Fibroblast of the aortic adventitia (primary cell): ENCODE measurements at places on chromosomes 4 and X. TPM values are rescaled to one million over a fixed set of nuclear protein-coding genes. Genes with fewer than 3 reads are reported as not detected.

DNA sequence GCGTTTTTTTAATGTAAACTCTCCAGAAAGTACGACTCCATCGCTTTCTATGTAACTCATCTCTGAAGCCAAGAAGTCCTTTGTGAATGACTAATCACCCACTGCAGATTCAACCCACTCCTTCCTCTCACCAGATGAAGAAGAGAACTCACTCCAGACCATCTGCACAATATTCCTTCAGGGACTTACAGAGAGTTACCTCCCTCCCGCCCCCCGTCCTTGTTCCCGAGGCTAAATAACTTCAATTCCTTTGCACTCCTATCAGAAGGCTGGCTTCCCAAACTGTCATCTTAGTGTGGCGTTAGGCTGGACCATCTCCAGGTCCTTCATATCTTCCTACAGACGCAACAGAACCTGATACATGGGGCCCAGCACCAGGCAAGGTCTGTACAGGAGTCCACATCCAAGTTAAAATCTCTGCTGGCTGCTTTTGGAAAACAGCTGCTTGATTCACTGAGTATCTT, 82.4 kb downstream of the AFAP1 start:
- DNase-seq: peak; percentile 99

GRCh38 chr4:80425124-80426100, 89.9 kb downstream of the CFAP299 start:
- DNase-seq: no peak

DNA sequence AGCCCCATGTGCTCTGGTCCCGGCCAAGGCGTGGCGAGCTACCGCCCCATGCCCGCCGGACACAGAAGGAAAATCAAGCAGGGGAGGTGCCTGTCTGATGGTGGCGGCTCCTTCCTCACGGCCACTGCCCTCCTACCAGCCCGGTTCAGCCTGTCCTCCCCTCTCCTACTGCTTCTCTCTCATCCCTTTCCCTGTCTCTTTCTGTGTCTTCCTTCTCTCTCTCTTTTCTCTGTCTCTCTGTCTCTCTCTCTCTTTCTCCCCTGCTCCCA, 279.1 kb downstream of the ASMT start:
- DNase-seq: no peak

GRCh38 chrX:41317477-41318208, 16.3 kb upstream of the DDX3X start:
- peak; percentile 65 for DNase-seq

The TKTL2 gene
- not detected in 2 replicates for total RNA-seq

- DNase-seq: no peak
Observed at GRCh38 chr4:40369437-40370274, 34.5 kb downstream of the CHRNA9 start.

The CLDN22 gene
- total RNA-seq: under 0.01 TPM in 1 of 2 replicates, not detected in the other

DNA sequence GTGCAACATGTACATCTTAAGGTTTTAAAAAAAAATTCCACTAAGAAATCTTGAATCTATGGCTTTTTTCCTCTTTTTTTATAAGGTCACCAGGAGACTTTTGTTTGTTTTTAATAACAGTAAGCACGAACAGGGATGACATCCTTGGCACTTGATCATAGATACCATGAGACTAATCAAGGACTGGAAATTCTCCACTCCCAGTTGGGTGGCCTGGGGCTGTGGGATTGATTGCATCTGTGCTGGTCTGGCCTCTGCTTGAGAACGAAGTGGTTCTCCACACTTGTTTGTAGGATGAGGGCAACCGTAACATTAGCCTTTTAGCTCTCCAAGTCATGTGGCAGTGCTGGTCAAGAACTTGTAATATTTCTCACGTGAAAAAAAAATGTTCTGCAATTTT, 35.4 kb downstream of the SNX25 start:
- no peak for DNase-seq

The XPNPEP2 gene
- 3.6 and 5.7 TPM in 2 replicates for total RNA-seq

DNA sequence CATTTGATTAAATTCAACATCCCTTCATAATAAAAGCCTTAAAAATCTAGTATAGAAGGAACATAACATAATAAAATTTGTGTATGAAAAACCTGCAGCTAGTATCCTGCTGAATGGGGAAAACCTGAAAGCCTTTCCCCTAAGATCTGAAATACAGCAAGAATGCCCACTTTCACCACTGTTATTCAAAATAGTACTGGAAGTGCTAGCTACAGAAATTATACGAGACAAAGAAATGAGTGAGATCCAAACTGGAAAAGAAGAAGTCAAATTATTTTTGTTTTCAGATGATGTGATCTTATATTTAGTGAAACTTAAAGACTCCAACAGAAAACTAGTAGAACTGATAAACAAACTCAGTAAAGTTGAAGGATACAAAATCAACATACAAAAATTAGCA, 152.9 kb downstream of the RTL3 start:
- no peak for DNase-seq

GRCh38 chrX:48573690-48574269, 504 bp upstream of the RBM3 start:
- no peak for DNase-seq

DNA sequence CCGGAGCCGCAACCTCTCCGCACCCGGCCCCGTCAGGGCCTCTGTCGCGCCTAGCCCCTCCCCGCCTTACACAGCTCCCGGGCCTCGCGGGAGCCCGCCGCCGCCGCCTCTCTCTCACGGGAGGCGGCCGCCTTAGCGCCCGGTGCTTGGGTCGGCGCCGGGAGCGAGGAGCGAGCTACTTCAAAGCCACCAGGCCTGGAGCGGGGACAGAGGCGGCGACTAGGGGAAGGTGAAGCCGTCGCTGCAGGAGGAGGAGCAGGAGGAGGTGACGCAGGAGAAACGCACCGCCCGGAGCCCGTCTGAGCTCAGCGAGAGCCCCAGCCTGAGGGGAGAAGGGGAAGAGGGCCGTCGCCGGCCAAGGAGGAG, 250 bp downstream of the USP9X start:
- no peak for DNase-seq

DNA sequence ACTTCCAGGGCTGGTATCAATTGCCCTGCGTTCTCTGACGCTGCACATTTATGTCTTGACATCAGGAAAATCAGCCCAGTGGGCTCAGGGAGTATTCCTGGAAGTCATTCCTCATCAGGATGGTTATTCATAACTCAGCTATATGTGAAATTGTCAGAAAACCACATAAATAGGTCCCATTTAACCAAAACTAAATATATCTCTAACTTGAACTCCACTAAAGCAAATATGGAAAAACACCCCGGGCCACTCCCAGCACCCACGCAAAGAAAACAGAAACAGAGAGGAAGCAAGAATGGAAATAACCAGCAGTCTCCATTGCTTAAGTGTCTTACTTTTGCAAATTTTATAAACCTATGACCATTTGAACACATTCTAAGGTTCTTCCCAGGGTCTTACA, 112.0 kb downstream of the IRF2 start:
- DNase-seq: no peak

DNA sequence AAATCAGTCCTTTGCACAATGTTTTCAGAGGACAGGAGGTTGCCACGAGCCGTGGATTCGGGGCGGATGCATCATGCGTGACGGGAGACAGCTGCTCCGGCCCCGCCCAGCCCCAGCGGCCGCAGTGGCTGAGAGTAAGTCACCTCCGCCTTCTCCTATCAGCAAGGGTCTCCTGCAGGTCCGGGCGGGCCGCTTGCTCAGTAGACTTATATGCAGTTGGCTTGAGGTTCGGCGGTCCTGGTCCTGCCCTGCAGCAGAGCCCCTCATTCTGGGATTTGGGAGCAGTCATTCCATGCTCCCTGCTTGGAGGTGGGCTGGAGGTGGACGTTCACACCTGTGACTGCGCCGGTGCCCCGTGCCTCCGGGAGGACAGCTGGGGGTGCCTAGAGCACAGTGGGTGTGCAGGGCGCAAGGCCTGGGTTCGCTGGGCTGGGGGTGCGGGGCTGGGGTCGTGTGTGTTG, 86.3 kb upstream of the ADRA2C start:
- no peak for DNase-seq

The GUCY1A1 gene
- total RNA-seq: 0.09 and 2.4 TPM in 2 replicates

- DNase-seq: no peak
Observed at GRCh38 chr4:75831856-75832405, 70.3 kb downstream of the PPEF2 start.

GRCh38 chrX:101395789-101396188, 5.0 kb downstream of the RPL36A start:
- no peak for DNase-seq

GRCh38 chrX:6683353-6683752, 148.4 kb upstream of the VCX3A start:
- DNase-seq: no peak

DNA sequence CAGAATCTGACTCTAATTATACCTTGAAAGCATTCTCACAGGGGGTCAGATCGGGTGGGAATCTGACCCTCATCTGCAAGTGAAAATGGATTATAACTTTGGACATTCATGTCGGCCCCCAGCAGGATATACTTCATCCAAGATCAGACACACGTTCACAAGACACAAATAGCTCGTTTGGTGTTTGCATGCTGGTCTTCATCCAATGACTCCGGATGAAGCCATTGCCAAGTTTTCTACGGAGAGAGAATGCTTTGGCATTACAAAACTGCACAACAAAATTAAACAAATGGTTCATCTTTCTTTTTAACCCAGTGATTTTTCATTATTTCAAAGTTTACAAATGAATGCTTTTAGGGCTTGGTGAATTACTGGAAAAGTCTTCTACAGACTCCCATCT, 105.5 kb downstream of the MID1 start:
- DNase-seq: peak; percentile 58

DNA sequence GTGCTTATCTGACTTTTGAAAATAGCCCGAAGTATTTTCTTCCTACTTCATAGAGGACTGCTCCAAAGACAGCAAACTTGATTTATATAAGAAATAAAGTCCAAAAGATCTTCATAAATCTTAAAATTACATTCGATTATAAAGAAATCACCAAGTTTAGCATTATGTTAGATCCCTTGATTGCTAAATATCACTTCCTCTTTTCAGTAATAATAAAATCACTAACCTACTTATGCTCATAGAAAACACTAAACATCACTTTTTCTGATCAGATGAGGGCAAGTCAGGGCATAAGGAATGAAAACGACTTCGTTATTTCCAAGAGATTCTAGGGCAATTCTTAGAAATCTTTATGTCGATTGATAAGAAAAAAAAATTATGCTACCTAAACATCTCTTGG, 32.0 kb downstream of the DYNLT3 start:
- no peak for DNase-seq

The FMR1NB gene
- not detected in 2 replicates for total RNA-seq

DNA sequence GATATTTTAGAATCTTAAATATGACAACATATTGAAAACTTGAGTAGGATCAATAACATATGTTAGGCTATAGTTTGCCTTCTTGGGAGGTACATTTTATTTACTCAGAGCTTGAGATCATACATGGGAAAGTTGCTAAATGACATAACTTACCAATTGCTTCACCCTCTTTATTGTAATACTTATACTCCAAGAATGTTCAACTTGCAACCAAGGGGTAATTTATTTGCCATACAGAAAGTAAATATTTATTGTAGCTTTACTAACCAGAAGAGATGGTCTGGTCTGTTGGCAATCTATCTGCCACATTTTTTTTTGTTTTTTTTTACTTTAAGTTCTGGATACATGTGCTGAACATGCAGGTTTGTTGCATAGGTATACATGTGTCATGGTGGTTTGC, 426.6 kb downstream of the ARHGAP24 start:
- DNase-seq: no peak

DNA sequence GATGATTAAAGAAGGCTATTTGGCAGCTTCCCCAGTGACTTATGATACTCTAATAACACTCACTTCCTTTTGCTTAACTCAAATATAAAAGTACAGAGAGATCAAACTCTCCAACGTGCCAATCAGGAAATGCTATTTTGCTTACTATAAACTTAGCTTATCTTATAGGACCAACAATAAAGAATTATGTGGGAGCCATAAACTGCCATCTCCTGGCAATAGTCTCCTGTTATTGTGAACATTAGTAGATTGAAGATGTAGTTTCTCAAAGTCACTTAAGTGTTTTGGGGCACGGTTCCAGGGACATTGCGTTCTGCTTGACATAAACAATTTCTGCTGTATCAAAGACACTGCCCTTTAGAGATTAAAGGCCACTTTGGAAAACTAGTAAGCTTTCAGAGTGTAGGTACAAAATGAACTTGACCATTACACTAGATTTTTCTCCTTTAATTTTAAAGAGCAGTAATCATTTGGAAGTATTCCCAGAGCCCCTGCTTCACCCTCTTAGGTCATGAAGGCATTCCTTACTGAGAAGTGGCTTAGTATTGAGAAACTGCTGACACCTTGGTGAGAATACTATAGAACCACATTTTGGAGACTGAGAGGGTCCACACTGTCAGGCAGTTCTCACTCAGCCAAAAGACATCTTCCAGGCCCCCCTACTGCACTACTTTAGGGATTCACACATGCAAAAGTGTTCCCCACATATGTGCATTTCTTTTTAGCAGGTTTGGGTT, 51.9 kb downstream of the MAOA start:
- DNase-seq: peak; percentile 15
